Body of pancreas (tissue), 4 donors: ENCODE measurements at places on chromosomes 11 and 22.

- peak; percentile 58 for DNase-seq
- no peaks in the 10 kb centered on the region for H3K36me3 ChIP-seq
- no peak overlapping the region for H3K4me3 ChIP-seq
- H3K4me1 ChIP-seq, result no peaks in the 10 kb centered on the region
- no peaks in the 10 kb centered on the region for H3K27me3 ChIP-seq
Measured at GRCh38 chr11:17528181-17528691, 16.0 kb downstream of the USH1C start.

- DNase-seq, result no peak
- H3K4me1 ChIP-seq, result peaks cover 30% of the 10 kb centered on the region
- no peaks in the 10 kb centered on the region for H3K27me3 ChIP-seq
- H3K27ac ChIP-seq, result no peak overlapping the region
- H3K4me3 ChIP-seq, result no peak overlapping the region
Measured at GRCh38 chr11:73171436-73172161, 29.5 kb upstream of the FCHSD2 start.

DNA sequence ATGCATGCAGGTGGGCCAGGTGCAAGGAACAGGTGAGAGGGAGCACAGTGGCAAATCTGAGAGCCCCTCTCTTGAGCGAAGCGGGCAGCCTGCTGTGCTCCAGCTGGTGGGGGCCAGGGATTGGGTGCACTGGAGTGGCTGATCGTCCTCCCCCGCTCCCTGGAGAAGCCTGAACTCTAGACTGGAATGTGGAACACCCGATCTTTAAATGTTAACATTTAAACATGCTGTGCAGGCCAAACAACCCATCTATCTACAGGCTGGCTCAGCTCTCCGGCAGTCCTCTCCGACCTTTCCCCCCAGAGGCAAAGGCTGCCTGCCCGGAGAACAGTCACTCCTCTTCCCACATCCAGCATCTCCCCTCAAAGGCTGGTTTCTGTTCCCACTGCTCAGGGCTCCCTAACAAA is 5.1 kb downstream of the MRGPRF start:
- H3K27me3 ChIP-seq, result no peaks in the 10 kb centered on the region
- no peak overlapping the region for H3K4me3 ChIP-seq
- no peak for DNase-seq
- no peaks in the 10 kb centered on the region for H3K36me3 ChIP-seq
- H3K27ac ChIP-seq, result no peak overlapping the region
- H3K4me1 ChIP-seq, result peaks cover 32% of the 10 kb centered on the region

DNA sequence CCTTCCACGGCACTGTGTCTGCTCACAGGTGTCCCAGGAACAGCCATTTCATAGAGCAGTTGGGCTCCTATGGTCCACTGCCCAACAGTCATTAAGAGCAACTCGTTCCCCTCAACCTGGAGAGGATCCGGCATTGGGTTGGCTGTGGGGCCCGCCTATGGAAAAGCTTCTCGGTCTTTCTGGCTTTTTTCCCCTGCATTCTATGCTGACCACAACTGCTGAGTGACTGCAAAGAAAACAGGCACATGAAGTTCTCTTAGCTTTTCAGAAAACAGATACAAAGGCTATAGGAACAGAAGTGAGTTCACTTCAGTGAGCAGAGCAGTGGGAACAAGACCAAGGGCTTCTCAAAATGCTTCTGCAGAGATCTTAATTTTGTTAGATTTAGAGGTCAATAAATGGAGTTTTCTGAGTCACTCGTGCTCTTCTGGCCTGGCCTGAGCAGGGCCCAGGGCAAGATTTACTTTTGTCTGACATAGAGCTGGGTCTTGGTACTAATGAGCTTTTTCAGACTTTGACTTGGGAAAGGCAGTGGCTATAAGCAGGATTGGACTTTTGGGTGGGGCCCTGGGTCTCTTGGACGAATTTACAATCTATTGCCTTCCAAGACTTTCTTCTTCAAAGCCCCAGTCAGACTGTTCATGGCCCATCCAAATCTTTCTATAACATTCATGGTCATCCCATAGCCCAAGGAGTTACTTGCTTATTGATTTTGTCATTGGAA is 13.6 kb upstream of the APOL5 start:
- no peaks in the 10 kb centered on the region for H3K36me3 ChIP-seq
- DNase-seq, result no peak
- H3K4me1 ChIP-seq, result no peaks in the 10 kb centered on the region
- H3K27me3 ChIP-seq, result no peaks in the 10 kb centered on the region

DNA sequence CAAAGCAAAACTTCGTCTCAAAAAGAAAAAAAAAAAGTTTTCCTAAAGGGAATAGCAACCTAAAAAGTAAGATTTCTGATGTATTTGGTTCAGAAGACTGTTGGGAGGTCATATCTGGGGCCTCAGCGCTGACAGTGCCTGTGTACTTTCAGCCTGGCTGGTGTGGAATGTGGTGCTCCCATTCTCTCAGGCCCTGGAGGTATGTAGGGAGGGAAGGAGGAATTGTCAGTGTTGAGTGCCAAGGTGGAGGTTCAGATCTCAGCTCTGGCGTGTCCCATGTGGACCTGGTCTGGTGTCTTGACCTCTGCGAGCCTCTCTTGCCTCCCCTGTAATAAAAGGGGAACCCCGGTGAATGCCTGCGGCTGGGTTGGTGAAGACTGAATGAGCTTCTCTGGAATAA is 22.4 kb downstream of the PRR5 start:
- H3K4me3 ChIP-seq, result no peak overlapping the region
- H3K27ac ChIP-seq, result no peak overlapping the region
- no peak for DNase-seq
- H3K27me3 ChIP-seq, result no peaks in the 10 kb centered on the region

DNA sequence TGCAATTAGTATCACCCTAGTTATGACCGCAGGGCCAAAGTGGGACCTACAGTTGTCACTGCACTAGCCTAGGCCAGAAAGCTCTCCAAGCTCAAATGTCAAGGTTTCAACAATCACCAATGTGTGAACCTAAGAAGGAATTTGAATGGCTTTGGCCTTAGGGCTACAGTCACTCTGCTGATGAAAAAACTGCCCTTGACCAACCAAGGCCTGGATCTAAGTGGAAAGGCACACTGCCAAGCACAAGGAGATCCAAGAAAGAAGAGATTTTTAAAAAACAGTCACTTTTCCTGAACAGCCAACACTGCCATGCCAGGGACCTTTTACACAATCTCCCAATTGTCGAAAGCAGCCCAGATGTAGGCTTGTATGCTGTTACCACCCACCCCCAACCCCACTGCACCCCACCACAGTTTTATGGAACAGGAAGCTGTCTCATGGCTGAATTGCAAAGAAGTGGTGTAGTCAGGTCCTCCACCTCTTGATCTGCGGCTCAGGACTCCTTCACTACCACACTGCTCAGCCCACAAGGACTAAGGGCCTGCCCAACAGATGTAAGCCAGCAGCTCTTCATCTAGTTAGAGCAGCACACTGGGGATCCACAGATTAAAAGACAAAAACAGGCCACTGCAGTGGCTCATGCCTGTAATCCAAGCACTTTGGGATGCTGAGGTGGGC is 32.9 kb downstream of the SMCO4 start:
- no peaks in the 10 kb centered on the region for H3K36me3 ChIP-seq
- DNase-seq, result no peak
- no peak overlapping the region for H3K4me3 ChIP-seq
- no peaks in the 10 kb centered on the region for H3K27me3 ChIP-seq
- no peaks in the 10 kb centered on the region for H3K4me1 ChIP-seq
- no peak overlapping the region for H3K27ac ChIP-seq

DNA sequence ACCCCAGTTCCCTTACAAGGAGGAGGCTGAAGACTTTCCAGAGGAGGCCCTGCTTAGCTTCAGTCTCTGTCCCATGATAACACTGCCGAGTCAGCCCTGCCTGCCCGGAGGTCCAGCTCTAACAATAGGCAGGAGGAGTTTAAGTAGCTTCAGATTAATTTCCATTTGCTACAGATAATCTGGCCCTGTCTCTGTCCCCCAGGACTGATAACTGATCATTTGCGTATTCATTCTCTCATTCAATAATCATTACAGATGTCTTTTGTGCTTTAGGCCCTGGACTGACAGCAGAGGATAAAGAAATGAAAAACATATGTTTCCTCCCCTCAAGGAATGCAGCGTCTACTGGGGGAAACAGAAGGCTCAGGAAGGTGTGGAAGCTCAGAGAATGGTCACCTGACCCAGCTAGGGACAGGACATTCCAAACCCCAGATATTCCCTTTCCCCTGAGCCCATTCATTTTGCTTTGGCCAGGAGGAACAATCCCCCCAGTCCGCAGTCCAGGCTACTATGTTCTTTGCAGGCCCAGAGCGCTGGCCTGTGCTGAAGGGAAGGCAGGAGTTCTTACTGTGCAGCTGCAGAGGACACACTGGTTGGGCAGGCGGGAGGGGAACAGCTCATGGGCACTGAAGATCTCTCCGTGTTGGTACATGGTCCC is 20.8 kb downstream of the CHRDL2 start:
- no peak for DNase-seq
- H3K4me1 ChIP-seq, result no peaks in the 10 kb centered on the region
- H3K36me3 ChIP-seq, result no peaks in the 10 kb centered on the region
- H3K4me3 ChIP-seq, result no peak overlapping the region
